NCI-H1417 treated with DMSO at 0.1 percent for 48 hours (cell line): ENCODE measurements at places on chromosomes 6 and 20.

- no peak for DNase-seq
These were observed 48.1 kb downstream of the EBF4 start for GRCh38 chr20:2740702-2741101.

DNA sequence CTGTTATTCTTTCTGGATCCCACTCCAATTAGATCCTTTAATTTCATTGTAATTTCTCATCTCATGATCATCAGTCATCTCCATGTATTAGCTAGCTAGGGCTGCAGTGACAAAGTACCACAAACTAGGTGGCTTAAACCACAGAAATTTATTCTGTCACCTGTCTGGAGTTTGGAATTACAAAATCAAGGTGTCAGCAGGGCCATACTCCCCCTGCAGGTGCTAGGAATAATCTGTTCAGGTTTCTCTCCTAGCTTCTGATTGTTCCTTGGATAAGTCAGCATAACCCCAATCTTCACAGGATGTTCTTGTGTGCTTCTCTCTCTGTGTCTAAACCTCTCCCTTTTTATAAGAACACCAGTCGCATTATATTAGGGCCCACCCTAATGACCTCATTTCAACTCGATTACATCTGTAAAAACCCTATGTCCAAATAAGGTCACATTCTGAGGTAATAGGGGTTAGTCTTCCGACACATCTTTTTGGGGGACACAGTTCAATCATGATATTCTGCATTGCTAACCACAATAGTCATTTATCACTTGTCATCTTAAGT, 40.5 kb downstream of the BEND6 start:
- DNase-seq, result no peak

DNA sequence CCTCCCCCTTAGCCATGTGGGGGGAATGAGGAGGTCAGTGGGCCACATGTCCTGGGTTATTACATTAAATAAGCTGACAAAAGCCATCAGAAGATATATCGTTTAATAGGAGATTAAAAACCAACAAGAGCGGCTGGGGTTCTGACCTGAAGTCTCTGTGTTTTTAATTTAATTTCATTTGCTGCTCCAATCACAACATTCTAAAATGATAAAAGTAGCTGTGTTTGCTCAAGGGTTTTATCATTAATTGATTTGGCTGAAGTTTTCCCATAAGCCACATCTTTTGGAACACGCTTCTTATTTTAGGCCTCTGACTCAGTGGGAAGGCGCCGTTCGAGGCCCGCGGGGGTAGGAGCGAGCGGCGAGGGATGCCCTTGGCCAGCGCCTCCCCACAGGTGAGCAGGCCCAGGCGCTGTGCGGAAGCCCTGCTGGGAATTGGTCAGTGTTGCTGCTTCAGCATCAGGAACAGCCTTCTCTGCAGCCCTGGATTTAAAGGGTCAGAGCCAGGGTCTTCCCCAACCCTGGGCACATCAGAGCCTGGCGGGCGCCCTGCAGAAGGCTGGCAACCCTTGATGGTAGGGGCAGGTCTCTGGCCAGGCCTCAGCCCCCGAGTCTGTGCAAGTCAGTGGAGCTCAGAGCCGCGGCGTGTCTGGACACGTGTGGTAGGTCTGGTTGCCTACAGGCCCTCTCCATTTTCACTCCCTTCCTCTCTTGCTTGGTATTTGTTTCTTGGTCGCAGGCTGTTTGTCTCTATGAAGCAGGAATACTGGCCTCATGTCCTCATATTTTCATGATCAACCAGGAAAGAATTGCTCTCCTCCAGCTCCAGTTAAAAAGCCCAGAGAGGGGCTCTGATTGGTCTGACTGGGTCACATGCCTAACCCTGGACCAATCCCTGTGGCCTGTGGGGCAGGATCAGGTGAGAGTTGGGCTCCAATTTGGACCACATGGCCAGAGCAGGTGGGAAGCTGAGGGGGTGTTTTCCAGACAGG, 30.9 kb upstream of the MLN start:
- DNase-seq, result no peak

- no peak for DNase-seq
These were observed 19.0 kb downstream of the VAPB start for GRCh38 chr20:58407966-58408557.

- no peak for DNase-seq
These were observed 59.5 kb upstream of the TGM3 start for GRCh38 chr20:2236256-2236655.

GRCh38 chr6:43893073-43893472, 123.1 kb downstream of the VEGFA start:
- no peak for DNase-seq

DNA sequence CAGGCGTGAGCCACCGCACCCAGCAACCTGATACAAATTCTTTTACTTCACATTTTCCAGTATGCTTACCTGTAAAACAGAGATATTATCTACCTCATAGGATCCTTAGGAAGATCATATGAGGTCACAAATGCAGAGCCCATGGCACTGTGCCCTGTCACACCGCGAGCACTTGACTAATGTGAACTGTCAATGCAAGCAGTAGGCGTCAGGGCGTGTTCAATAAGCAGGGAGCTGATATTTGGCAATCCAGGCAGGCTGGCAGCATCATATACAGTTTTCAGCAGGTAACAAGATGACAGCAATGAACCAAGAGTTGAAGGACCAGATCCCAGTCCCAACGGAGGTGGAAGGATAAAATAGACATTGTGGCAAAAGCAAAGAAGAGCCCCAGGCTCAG, 14.6 kb upstream of the ARID1B start:
- no peak for DNase-seq

- no peak for DNase-seq
These were observed 50.6 kb downstream of the GJA10 start for GRCh38 chr6:89944826-89945407.

DNA sequence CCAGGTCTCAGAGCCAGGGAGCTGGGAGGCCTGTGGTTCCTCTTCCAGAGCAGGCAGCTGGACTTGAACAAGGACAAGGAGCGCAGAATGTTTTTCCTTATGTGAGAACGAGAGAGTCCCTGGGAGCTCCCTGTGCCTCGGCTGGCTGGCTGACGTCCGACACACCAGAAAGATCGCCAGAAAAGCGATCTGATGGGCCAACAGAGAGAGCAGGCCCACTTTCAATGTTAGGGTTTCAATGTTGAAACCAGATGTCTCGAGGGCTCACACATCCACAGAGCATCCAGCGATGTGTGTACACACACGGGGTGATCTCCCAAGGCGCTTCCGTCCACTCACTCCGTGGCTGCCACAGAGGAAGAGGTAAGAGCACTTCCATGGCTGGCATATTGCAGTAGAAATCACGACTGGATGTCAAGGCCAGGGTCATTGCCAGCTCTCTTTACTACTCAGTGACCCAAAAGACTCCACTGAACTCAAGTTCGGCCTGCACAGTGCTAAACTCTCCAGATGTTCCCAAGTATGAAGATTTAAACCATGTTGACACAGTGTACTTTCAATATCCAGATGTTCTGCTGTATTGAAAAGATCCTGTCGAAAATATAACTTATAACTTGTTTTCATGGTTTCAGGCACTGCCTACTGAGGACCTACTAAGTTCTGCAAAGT, 70.8 kb upstream of the FOXC1 start:
- DNase-seq, result no peak

GRCh38 chr20:58129721-58130151, 98.7 kb downstream of the ANKRD60 start:
- DNase-seq, result no peak

DNA sequence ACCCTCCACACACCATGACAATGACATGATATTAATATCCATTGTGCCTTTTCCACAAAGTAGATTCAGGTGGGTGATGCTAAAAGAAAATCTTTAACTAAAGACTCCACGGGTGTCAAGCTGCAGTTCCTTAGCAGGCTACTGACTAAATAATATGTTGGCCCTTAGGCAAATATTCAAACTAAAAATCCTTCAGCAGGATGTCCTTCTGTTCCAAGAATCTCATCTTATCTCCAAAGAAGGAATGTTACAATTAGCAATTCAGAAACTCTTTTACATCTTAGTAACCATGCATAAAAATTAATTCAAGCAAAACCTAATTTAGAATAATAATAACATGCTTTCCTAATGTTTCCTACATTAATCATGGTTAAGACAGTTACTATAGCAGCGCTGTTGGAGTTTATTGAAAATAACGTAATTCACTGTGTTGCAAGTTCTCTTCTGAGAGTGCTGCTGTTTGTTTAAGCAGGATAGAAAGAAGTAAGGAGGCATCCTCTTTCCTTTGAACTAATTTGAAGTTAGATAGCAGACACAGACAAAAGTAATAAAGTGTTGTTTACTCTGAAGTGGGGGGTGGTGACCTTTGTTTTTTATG, 414.8 kb upstream of the CDH4 start:
- DNase-seq, result no peak

DNA sequence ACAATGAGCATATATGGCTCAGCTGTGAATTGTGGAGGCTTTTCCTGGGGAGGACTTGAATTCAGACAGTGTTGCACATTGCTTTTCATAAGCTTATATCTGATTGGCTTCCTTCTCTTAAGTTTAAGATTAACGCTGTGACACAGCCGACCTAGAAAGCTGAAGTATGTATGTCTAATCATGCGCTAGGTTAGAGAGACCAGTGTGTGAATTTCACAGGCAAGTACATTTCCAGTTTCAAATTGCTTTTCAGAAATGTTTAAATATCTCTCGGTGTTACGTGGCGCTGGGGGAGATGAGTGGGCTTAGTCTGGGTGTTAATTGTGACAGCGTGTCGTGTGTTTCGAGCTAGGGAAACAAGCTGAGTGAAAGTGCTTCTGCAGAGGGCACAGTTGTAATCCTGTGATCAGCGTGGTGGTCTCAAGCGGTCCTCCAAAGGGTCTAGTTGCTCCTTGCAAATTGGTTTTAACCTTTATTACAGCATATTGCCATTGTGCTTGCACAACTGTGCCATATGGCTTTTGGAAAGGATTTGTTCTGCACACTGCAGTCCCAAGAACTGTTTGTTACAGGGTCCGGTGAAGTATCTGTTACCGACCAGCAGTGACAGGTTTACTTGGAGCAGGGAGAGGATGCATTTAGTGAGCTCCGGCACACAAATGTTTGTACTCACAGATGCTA, 166.6 kb downstream of the SASH1 start:
- no peak for DNase-seq
